NCI-H526 (cell line): ENCODE measurements at places on chromosomes 12 and 14.

- DNase-seq = no peak
Measured at GRCh38 chr14:24513009-24513408, 4.9 kb upstream of the CMA1 start.

DNA sequence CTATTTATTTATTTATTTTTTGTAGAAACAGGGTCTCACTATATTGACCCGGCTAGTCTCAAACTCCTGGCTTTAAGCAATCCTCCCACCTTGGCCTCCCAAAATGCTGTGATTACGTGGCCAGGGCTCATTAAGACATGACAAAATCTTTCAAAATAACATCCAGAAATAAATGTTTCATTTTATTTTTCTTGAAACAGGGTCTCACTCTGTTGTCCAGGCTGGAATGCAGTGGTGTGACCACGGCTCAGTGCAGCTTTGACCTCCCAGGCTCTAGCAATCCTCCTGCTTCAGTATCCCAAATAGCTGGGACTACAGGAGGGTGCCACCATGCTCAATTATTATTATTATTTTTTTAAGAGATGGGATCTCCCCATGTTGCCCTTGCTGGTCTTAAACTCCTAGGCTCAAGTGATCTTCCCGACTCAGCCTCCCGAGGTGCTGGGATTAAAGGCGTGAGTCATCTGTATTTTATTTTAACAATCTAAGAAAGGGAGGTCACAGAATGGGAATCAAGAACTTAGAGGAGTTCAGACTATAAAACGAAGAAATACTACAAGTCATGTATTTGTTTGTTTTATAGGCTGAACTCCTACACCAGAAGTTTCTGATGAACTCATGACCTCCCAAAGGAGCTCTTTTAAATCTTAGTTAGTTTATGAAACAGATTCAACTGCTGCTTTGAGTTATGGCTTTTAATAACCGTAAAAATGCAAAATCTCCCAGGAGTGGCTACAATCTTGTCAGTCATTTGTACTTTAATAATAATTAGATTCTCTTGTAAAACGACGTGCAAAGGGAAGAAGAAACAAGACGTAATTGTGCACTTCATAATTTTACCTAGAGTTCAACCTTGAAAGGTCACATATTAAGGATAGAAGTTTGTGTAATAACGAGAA is 2.1 kb upstream of the TMEM263 start:
- DNase-seq = no peak

DNA sequence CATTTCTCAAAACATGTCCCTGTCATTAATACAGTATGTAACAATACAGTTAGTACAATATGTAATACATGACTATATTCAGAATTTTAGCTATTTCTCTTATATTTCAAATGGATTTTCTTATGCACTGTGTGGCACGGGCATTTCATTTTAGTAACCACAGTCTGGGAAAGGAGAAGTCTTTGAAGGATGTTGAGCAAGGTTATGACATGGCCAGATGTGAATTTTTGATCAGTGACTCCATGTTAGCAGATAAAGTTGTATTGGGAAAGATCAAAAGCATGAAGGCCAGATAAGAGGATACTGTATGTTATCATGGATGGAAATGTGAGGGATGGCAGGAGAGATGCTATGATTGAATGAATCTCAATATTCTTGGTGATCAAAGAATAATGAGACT is 285.2 kb downstream of the NAV3 start:
- DNase-seq = no peak

DNA sequence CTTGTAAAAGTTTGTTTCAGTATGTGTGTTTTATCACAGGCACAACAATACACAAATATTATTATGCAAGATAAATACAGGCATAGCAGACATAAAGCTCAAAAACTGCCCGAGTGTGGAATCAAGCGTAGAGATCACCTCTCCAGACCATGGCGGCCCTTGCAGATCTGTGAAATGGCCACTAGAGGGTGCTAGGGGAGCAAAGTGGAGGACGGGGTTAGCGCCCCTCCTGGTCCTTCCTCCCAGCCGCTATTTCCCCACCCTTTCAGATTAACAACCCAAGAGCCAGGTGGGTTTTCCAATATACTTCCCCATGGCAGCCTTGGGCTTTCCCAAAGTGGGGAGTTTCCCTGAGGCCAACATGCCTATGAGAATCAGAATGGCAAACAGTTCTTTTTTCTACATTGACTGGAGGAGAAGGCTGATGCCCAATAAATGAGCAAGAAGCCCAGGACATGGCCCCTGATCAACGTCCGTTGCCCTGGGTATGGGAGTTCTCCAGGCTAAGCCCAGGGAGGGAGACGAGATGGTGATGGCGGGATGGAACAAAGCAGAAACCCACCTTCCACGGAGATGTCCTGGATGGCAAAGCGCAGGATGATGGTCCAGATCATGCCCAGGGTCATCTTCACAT is 67.4 kb downstream of the ACTN1 start:
- DNase-seq = peak; percentile 48

DNA sequence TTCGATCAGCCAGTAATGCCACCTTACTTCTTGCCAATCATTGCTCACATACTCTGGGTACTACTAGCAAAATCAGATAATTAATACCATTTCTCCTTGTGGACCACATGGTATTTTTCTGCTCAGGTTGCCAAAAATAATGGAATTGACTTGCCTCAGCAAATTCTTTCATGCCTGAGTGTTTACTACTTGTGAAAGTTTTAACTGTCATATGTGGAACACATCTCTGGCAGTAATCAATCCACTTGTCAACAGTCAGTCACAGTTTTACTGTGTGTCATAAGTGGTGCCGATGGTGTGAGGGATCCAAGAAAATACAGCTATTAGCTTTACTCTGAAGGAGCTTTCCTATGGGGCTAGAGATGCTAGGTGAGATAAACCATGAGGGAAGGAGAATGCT is 55.3 kb upstream of the ATF1 start:
- DNase-seq = no peak
